Stimulated activated CD8-positive, alpha-beta memory T cell treated with anti-CD3 and anti-CD28 coated beads, Interleukin-4, amount 100 ng/mL, for 1 hour (primary cell): ENCODE measurements at places on chromosomes 11 and 22.

DNA sequence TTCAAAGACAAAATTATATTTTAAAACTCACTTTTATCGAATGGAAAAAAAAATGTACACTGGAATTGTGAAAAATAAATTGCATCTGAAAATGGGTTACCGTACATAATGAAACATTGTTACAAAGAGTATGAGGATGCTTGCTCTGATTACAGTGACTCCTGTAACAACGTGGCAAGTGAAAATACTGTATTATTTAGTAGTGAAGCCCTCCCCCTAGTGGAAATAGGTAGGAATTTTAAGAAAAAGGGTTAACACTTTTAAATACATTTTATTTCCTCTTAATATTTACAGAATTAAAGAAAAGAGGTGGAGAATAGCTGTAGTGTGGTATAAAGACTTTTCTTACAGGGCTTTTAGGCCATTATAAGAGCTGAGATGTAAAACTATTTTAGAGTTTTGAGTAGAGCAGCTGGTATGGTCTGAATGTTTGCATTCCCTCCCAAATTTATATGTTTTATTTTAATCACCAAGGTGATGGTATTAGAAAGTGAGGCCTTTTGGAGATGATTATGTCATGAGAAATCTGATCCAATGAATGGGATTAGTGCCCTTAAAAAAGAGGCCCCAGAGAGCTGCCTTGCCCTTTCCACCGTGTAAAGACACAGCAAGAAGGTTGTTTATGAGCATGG, 25.2 kb downstream of the FAM76B start:
- DNase-seq, result no peak

GRCh38 chr11:104700609-104701008, 197.7 kb downstream of the CASP12 start:
- no peak for DNase-seq

DNA sequence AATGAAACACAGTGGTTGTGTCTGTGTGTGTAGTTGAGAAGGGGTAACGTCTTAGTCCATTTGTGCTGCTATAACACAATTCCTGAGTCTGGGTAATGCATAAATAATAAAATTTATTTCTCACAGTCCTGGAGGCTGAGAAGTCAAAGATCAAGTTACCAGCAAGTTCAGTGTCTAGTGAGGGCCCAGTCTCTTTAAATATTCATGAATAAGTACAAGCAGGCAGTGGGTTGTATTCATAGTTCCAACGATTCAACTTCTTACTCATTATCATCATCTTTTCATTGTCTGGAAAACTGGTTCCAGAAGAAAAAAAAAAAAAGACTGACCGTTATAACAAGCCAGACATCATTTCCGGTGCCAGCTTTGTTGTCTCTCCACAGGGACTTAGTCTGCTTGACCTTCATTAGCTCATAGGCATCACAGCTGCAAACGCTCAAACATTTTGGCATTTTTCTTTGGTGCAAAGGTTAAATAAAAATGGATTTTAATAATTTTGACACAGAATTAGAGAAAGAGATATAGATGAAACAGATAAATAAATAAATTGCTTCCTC, 1297.5 kb downstream of the LRRC4C start:
- DNase-seq, result no peak

DNA sequence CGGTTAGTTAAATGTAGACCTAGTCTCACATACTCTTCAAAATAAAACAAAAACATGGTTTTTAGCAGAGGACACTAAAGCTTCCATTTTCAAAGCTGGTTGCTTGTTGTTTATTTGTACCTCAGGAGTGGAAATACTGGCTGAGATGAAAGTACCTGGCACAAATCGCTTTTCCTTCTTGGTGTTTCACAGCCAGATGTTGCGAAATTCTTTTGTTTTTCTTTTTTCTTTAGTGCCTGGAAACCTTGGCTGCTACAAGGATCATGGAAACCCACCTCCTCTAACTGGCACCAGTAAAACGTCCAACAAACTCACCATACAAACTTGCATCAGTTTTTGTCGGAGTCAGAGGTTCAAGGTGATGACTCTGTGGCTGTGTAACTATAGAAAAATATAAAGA, 48.3 kb downstream of the KREMEN1 start:
- no peak for DNase-seq

DNA sequence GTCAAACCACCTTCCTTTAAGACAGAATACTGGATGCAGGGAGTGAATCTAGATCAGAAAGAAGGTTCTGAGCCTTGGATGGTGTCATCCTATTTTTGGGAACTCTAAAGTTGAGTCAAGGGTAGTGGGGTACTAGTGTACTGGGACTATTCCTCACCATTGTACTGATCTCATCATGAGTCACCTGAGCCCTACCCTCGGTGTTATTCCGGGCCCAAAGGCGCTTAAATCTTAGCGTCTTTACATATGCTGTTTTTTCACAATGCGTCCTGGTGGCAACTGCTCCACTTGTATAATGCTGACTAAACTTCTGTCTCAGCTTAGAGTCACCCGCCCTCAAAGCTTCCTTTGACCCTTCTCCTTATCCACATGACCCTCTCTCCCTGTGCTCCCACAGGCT, 25.3 kb upstream of the PATE1 start:
- DNase-seq, result no peak

GRCh38 chr11:126308271-126308671, 4.4 kb downstream of the DCPS start:
- no peak for DNase-seq

DNA sequence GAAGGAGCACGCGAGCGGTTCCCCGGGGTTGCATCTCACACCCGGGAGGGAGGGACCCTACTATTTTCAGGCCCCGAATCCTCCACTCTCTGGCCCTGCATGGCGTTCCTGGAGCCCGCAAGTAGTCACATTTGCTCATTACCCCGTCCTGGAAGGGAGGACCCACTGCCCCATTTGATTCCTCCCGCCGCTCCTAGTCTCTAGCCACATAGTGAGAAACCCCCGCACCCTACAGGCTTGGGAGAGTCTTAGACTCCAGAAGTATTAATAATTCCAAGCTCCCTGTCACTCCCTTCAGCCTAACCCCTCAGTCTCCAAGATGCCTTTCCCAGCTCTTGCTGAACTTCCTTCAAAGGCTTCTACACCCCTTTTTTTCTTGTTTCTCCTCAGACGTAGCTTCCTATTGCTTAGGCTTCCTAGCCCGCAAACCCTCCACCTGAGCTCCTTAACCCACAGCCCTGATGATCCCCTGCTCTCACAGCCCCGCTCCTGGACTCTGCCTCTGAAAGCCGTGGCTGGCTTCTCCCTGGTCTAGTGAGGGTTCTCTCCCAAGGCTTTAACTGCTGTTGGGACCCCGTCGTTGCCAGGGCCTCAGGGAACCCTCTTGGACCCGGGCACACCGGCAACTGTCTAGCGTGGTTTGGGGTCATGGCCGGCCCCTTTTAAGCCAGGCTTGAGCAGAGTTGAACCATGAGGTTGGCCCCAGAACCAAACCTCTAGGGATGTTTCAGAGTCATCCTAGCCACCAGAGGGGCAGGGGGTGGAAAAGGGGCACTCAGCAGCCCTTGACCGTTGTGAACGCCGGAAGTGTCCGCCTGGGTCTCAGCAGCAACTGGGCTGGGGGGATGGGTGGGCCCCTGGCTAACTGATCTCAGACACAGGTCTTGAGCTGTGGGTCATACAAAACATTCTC, 862 bp downstream of the GGA1 start:
- no peak for DNase-seq
